Astrocyte of the spinal cord (primary cell): ENCODE measurements at places on chromosomes 13 and 19.
A peak's percentile ranks its signal among the peaks of the same experiment; 100 is the strongest.

DNA sequence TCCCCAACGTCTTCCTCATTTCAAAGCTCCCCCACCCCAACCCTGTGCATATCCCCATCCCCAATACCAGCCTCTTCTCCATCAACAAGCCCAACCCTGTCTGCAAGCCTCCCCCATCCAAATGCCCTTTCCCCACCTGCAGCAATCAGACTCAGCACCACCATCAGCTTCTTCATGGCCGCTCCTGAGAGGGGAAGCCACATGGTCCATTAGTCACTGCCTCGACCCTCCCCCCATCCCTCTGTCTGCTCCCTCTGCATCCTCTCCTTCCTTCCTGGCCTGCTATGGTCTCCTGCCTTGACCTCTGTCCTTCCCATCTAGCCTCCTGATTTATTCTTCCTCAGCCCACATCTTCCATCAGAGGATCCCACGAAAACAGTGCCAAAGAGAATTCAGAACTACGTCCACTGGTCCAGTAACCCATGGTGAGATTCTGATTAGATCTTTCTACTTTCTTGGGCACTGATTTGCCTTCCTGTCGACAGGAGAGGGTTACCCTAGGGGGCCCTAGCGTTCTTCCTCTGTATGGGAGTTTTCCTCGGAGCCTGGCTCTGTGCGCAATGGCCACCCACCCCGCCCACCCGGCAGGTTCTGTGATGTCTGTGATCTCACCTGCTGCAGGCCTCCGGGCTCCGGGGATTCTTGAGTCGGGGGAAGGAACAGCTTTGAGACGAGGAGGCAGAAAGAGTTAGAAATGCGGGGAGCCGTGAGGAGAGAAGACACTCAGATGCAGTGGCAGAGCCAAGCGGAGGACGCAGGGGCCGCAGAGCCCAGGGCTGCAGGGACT lies 1.3 kb downstream of the KLK6 start:
- DNase-seq: no peak

DNA sequence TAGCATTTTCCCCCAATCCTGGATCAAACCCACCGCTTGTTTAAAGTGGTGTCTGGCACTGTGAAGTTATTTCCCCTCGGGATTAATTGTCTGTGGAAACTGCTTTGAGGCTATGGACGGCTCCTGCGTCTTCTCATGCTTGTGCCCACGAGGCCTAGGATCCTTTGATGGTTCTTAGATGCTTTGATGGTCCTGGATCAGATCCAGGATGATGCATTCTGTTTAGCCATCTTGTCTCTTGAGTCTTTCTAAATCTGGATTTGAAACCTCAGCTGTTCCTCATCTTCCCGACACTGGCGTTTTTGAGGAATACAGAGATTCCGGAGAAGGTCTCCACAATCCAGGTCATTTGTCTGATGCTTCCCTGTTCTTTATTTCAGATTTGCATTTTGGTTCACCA lies 36.1 kb upstream of the USP29 start:
- no peak for DNase-seq

- no peak for DNase-seq
These were observed 22.6 kb downstream of the KLF5 start for GRCh38 chr13:73081256-73081915.

- DNase-seq: peak; percentile 47
These were observed at the start of gene ZNF439 for GRCh38 chr19:11848594-11849469. Gene ZNF439 (plus strand): TSS chr19:11848726. CDS start chr19:11848868, 142 bp downstream.

- DNase-seq: no peak
These were observed 668 bp upstream of the SBK3 start for GRCh38 chr19:55546011-55546410.

GRCh38 chr13:108561149-108561548 lies 68.3 kb upstream of the MYO16 start:
- DNase-seq: no peak

DNA sequence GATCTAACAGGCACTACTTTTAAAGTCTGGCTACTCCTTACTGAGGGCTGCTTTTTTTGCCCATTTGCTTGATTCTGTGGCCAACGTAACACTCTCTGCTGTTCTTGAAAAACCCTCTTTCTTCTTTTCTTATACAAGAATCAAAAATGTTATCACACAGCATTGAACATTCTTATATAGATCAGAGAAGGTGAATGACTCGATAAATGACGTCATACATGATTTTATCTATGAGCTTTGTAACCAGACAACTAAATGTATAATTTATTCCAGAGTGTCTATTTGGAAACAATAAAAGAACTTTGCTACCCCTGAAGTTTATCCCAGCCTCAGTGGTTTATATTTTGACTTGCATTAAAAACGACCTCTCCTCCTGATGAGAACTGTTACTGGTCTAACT lies 12.4 kb downstream of the RFX2 start:
- no peak for DNase-seq

DNA sequence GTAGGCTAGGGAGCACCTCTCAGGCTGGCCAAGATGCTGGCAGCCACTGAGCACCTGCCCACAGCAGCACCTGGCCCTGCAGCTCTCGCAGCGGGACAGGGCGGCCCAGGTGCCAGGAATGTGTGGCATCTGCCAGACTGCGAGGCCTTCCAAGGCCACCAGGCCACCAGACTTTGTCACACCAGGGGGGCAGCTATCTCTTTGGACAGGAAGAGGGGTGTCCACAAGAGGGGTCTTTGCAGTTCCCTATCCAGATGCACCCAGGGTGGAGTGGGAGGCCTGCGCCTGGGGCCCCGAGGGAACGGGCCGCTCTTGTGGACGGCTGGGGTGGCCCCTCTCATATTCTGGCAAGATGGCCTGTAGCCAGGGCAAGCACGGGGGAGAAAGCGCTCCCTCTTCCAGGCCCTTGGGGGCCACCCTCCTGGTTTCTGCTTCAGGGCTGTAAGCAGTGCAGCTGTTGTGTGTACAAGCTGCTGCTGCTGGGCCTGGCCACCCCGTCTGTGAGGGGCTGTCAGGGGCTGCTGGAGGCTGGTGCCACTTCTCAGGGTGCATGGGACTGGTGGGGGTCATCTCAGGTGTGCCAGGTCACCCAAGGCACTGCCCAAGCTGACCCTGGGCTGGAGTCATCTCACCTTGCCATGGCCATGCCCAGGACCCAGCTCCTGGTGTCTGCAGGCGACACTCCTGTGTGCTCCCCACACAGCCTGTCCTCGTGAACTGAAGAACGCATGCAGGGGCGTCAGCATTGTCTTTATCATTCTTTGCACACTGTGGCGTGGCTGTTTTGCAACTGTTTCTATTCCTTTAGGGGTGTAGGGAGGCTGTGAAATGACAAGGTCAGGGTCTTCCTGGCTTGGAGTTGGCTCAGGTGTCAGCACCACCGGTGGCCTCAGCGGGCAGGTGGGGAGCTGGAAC lies 1.8 kb downstream of the TEX29 start:
- no peak for DNase-seq

DNA sequence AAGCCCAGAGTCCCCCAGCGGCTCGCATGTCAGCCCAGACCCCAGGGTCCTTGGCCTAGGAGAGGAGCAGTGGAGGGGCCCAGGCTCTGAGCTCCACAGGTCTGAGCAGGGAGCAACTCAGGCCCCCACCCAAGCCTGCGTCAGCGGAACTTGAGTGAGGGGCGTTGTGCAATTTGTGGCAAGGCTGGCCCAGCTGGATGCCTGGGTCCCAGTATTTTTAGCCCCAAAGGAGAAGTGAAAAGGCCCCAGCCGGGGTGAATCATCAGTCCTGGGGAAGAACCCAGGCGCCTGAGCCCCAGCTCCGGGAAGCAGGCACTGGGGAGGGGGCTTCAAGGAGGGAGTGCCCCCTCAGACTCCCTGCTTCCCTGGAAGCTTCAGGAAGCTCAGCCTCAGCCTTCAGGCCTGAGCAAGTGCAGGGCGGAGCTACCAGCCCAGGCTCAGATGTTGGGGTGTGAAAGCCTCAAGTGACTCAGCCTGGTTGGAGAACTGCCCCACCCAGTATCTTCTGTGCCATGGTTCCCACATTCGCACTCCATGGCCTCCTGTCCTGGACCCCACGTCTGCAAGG lies 7.2 kb downstream of the MED29 start:
- peak; percentile 80 for DNase-seq

- DNase-seq: no peak
These were observed 160.7 kb downstream of the LMO7 start for GRCh38 chr13:75796825-75797224.

DNA sequence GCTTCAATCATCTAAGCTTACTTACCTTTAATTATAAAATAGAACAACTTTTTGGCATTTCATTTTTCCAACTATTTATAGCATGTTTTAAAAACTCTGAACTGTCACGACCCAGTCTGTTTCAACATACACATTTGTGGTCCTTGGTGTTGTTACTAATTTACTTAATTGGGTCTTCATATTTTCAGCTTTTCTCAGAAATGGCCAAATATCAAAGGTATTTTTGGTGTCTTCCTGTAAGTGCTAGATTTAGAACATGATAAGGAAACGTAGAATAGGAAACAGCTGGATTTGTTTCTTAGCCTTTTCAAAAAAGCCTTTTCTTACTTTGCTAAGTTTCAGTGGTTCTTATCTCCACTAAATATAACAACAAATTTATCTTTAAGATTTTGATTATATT lies 11.4 kb downstream of the LPAR6 start:
- DNase-seq: no peak

DNA sequence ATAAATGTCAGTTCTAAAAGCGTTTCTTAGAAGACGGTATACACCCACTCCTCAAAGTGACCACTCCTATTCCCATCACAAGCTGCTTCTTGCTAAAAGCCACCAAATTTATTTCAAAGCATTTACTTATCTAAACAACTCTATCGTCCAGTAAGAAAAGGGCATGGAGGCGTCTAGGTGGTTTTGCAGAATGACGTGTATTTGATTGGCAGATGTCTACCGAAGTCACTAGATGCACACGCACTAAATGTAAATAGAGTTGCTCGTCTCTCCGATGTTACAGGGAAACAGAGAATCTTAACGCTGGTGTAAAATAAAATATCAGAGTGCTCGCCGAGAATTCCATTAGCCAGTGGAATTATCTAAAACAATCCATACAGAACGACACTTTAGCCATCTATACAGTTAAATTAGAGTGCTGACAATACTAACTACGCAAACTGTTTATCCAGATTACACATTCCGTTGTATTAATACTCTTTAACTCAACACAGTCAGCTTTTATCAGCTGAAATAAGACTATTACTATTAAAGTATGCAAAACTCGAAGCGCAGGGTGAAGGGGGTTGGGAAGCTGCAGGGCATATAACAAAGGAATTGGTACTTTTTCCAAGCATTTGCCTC lies 1.9 kb downstream of the KLF12 start:
- no peak for DNase-seq

GRCh38 chr13:107209824-107210722 lies 642.1 kb upstream of the ARGLU1 start:
- DNase-seq: peak; percentile 38

GRCh38 chr13:30300596-30300995 lies 6.8 kb downstream of the KATNAL1 start:
- no peak for DNase-seq

GRCh38 chr19:4444765-4445741 lies 12.5 kb downstream of the UBXN6 start:
- no peak for DNase-seq

DNA sequence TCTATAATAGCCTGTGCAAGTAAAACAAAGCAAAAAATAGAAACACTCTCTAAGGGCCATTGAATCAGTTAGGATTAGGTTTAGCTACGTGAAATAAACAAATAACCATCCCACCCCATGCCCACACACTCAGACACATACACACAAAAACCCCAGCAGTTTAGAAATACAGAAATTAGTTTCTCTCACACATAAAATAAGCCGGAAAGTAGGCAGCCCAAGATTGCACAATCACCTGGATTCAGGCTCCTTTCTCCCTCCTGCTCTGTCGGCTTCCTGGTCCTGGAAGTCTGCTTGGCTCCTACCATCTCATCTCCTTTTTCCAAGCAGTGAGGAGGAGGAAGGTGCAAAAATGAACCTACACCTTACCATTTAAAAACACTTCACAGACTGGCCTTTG lies 22.6 kb upstream of the USP12 start:
- no peak for DNase-seq

GRCh38 chr13:52459668-52460067 lies 4.4 kb downstream of the CKAP2 start:
- DNase-seq: peak; percentile 54

DNA sequence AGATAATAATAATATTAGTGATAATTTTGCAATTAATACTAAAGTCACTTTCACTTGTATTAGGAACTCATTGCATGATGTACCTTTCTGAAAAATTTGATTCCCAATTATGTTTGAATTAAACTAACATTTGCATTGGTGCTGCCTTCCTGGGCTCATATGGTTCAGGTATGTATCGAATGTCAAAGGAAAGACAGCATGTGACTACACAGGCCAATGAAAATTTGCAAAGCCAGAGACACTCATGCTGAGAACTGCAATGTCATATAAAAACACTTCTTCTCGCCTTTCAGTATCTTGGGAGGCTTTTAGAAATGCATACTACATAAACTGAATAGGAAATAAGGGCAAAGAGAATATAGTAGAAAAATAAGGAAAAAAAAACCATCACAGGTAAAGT lies 44.3 kb downstream of the RAP2A start:
- no peak for DNase-seq

DNA sequence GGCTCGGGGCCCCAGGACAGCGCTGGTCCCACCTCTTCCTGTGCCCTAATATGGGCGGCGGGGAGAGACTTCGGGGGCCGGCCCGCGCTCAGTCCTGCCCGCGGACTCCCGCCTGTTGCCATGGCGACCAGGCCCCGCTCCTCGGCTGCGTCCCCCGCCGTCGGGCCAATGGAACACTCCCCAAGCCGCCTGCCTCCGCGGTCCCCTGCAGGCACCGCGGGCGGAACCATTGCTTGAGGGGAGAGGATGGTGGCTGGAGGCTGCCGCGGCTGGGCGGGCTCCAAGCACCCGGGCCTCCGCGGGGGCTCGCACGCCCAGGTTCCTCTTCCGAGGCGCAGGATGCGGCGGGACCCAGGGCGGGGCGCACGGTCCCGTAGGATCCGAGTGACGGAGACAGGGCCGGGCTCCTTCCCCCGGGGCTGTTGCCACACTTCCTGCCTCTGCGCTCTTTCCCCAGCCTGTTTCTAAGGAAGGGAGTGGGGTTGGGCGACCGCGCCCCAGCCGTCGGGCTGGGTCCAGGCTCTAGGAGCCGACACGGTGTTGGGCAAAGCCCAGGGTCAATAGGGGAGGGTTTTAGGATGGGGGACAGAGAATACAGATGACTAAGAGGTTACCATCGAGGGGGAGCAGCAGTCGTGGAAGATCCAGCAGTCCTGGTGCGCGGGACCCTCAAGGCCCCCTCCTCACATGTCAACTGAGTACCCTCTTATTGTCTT lies 1.2 kb upstream of the JUNB start:
- peak; percentile 98 for DNase-seq

GRCh38 chr13:99375738-99376080 lies 68.5 kb upstream of the GPR183 start:
- DNase-seq: no peak

GRCh38 chr19:7888826-7889217 lies 512 bp downstream of the LRRC8E start:
- DNase-seq: no peak

GRCh38 chr13:34623331-34623730 lies 318.7 kb upstream of the NBEA start:
- DNase-seq: no peak
